Stimulated activated memory B cell treated with anti-CD40 and anti-IgM and Interleukin-4, amounts not matched to agents 10 μg/mL and 1 μg/mL and 100 μg/mL, for 72 hours (primary cell): ENCODE measurements at places on chromosomes 11 and 22.
A peak's percentile ranks its signal among the peaks of the same experiment; 100 is the strongest.

DNA sequence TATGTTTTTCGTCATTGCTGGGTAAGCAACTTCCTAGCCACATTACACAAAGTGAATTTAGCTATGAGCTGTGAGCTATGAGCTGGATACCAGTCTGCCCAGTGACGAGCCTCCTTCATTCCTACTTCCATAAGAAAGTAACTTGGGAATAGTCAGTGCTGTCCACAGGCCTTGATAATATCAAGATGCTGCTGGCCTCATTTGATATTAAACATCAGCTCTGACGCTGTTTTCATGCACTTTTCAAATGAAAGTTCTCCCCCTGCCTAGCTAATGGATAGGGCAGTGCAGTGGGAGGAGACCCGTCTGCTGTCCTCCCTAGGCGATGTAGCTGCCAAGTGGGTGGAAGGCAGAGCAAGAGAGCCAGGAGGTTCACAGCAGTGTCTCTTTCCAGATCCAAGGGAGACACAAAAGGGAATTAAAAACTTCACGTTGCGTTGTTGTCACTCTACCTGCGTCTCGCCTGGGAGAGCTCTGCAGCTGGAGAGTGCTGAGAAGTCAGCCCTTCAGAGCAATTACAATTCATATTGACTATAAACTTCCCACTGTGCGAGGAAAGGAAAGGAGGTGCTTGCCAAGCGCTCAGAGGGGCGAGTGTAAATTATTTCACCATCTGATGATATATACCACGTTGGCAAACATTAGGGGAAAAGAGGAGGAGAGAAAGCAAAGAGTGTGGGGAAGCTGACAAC is 861.4 kb downstream of the NTM start:
- no peaks in the 10 kb centered on the region for H3K4me1 ChIP-seq
- no peak overlapping the region for H3K4me3 ChIP-seq
- H3K27ac ChIP-seq: no peak overlapping the region
- no peak for ATAC-seq
- no peaks in the 10 kb centered on the region for H3K27me3 ChIP-seq

DNA sequence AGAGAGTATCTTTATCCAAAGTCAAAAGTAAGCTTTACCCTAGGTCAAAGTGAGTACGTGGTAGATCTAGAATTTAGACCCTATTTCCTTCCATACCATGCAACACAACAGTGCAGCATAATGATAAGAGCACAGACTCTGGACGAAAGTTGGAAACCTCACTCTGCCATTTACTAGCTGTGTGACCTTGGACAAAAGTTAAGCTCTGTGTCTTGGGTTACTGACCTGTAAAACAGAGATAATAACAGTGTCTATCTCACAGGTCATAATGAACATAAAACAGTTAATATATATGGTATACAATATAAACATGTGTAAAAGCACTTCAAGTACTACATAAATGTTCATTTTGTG is 13.6 kb upstream of the CHRNA10 start:
- no peak overlapping the region for H3K27ac ChIP-seq
- no peaks in the 10 kb centered on the region for H3K4me1 ChIP-seq
- H3K27me3 ChIP-seq: no peaks in the 10 kb centered on the region
- ATAC-seq: no peak
- H3K4me3 ChIP-seq: no peak overlapping the region
- peaks cover 63% of the 10 kb centered on the region for H3K36me3 ChIP-seq

DNA sequence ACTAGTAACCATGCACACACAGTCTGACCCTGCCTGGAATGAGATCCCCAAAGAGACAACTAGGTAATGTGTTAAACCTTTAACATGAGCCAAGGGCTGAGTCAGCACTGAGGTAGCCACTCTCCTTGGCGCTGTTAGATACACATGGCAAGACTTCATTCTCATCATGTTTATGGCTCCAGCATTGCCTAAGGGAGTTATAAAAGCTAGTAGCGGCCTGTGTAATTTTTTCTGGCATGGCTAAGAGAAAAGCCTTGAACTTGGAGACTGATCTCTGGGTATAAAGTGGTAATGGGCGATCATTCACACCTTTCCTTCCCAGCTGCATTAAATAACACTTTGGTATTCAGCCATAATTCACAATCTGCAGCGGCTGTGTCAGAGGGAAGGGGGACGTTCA is 779.7 kb upstream of the LRRC4C start:
- H3K27me3 ChIP-seq: no peaks in the 10 kb centered on the region
- no peak overlapping the region for H3K4me3 ChIP-seq
- no peak for ATAC-seq
- H3K36me3 ChIP-seq: no peaks in the 10 kb centered on the region

DNA sequence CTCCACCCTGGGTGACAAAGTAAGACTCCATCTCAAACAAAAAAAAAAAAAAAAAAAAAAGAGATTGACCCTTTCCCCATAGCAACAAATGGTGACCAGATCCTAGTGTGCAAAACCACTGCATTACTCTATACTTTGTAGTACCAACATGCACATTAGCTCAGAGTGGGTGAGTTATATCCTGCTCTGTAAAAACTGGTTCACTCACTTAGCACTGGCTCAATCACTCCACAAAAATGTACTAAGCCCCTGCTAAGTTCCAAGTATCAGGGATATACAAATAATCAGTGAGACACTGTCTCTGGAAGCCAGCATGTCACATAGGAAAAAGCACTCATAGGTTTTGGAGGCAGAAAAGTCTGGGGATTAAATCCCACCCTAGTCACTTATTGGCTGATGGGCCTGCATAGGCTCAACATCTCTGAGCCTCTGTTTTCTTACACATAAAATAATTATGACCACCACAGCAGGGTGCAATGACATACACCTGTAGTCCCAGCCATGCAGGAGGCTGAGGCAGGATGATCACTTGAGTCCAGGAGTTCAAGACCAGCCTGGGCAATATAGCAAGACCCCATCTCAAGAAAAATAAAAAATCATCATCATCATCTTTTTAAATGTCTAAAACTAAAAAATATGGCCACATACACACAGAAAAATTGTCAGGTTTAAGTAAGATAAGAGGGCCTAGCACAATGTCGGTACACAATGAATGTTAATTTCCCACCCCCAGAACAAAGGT is 11.9 kb downstream of the FAM168A start:
- ATAC-seq: no peak
- H3K36me3 ChIP-seq: peaks cover 12% of the 10 kb centered on the region
- H3K4me1 ChIP-seq: peaks cover 10% of the 10 kb centered on the region
- no peak overlapping the region for H3K4me3 ChIP-seq
- H3K27me3 ChIP-seq: no peaks in the 10 kb centered on the region

DNA sequence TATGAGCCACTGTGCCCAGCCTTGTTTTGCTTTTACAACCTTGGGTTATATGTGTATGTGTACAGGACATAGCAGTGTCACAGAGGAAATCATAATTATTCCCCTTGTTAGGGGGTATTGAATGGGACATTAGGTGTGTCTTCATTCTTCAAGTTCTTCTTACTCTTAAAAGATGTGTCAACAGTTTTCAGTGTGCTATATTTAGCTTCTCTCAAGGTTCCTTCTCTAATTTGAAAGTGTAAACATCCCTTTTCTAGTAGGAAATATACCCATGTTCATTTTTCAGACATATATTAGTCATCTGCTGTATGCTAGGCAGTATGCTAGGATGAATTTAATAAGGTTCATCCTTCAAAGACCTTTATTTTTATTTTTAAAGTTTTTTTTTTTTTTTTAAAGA is 17.1 kb downstream of the PCF11 start:
- H3K27ac ChIP-seq: no peak overlapping the region
- H3K27me3 ChIP-seq: no peaks in the 10 kb centered on the region
- H3K36me3 ChIP-seq: peaks cover 52% of the 10 kb centered on the region
- H3K4me1 ChIP-seq: peaks cover 67% of the 10 kb centered on the region
- ATAC-seq: peak; percentile 64

DNA sequence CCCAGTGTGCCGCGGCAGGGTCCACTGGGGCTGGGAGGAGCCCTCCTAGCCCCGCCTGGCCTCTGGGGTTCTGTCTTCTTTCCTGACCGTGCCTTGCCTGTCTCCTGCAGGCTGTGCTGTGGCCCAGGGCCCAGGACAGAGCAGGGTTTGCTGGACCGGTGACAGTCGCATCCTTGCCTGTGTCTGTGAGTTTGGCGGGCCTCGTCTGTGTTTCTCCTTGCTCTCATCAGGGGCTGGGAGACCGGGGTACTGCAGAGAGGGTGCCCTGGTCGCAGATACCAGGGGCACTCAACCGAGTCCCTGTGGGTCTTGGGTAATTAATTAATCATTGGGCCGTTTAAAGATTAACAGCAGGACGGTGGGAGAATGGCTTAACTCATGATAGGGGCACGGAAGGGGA is 29.9 kb downstream of the RPL3 start:
- no peak for ATAC-seq
- H3K27ac ChIP-seq: no peak overlapping the region
- no peak overlapping the region for H3K4me3 ChIP-seq
- peaks cover 6% of the 10 kb centered on the region for H3K36me3 ChIP-seq

DNA sequence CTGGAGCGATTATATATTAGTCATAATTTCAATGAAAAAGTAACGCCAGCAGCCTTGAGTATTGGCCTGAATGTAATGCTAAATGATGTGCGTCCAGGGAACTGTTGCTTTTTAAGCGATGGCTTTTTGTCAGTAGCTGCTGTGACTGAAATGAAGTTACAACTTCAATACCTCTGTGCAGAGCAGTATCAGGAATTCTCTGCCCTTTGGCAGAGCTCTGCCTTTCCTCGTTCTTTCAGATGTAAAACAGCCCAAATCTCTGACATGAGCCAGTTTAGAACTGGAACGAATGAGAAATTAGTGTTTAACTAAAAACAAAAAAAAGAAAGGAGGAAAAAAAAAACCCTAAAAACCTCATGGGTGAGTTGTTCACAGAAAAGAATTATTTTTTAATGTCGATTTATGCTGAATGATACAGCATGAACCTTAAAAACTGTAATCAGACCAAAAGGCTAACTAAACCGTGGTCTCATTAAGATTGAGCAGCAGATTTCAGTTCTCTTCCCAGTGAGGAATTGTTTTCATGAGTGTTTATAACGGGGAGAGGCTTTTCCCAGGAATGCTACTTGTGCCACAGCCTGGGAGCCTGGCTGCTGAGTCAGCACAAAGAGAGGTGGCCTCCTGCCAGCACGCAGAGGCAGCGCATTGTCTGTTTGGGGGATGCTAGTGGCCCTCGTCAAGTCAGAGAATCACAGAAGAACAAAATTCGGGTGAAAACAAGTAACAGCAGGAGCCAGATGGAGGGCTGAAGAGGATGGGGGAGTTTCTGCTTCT is 146.2 kb upstream of the RASSF10 start:
- H3K36me3 ChIP-seq: no peaks in the 10 kb centered on the region
- peaks cover 9% of the 10 kb centered on the region for H3K4me1 ChIP-seq
- H3K4me3 ChIP-seq: no peak overlapping the region

GRCh38 chr22:48888466-48889208 is 939.0 kb downstream of the BRD1 start:
- H3K4me1 ChIP-seq: no peaks in the 10 kb centered on the region
- H3K27ac ChIP-seq: no peak overlapping the region
- H3K4me3 ChIP-seq: no peak overlapping the region

GRCh38 chr11:107590460-107591377 is at the start of gene ELMOD1:
Gene ELMOD1 (plus strand): TSS chr11:107591147. CDS start chr11:107618190, 27,043 bp downstream.
- peak within 1 kb of the TSS; percentile 85 for H3K4me3 ChIP-seq
- H3K36me3 ChIP-seq: no peaks in the 10 kb centered on the region
- ATAC-seq: peak; percentile 67
- peaks cover 27% of the 10 kb centered on the region for H3K4me1 ChIP-seq

- no peak overlapping the region for H3K27ac ChIP-seq
- H3K4me1 ChIP-seq: no peaks in the 10 kb centered on the region
- no peak overlapping the region for H3K4me3 ChIP-seq
- no peak for ATAC-seq
- H3K27me3 ChIP-seq: no peaks in the 10 kb centered on the region
These were observed 5.3 kb upstream of the OR52M1 start for GRCh38 chr11:4539603-4540219.

DNA sequence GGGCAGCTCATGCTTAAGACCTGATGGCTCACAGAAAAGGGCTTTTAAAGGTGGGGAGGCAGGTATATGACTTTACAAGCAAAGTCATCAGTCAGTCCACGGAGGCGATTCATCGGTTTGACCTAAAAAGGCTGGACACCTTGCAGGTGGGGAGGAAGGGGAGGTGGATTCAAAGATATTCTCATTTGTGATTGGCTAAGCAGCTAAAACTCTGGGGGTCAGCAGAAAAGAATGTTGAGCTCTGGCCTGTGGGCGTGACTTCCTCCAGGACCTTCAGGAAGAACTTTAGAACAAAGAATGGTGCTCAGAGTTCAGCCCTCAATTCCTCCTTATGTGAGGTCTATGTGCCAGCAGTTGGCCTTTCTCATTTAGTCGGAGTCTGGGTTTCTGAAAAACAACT is 78.3 kb upstream of the LMO1 start:
- no peak overlapping the region for H3K4me3 ChIP-seq
- peaks cover 37% of the 10 kb centered on the region for H3K4me1 ChIP-seq
- H3K36me3 ChIP-seq: no peaks in the 10 kb centered on the region
- no peak for ATAC-seq
- H3K27ac ChIP-seq: no peak overlapping the region

DNA sequence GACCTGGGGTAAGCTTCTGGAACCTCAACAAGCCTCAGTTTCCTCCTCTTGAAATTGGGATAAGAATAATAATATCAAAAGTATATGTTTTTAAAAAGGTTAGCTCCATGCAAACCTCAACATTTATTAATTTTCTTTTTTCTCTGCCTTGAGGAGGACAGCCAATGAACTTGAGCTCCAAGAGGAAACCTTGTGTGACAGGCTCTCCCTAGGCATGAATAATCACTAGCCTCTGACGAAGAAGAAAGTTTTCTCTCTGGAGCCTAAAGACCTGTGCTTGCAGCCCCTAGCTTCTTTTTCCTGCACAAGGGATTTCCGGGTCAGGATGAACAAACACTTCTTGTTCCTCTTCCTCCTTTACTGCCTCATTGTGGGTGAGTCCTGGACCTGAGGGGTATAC is at the start of gene PATE3:
TSS of gene PATE3 (plus strand) at position 301 of the 400 bp plus-strand sequence. CDS start at position 326, 25 bp downstream.
- no peak within 1 kb of the TSS for H3K27ac ChIP-seq
- H3K36me3 ChIP-seq: no peaks in the 10 kb centered on the region
- no peak within 1 kb of the TSS for H3K4me3 ChIP-seq

GRCh38 chr11:68028802-68029545 is 1.5 kb upstream of the NDUFS8 start:
- H3K36me3 ChIP-seq: peaks cover 20% of the 10 kb centered on the region
- peaks cover 39% of the 10 kb centered on the region for H3K4me1 ChIP-seq
- peak overlapping the region; percentile 88 for H3K4me3 ChIP-seq
- H3K27me3 ChIP-seq: no peaks in the 10 kb centered on the region
- ATAC-seq: no peak
- H3K27ac ChIP-seq: peak overlapping the region; percentile 93

- peaks cover 16% of the 10 kb centered on the region for H3K36me3 ChIP-seq
- H3K4me3 ChIP-seq: no peak overlapping the region
- no peak overlapping the region for H3K27ac ChIP-seq
- H3K27me3 ChIP-seq: no peaks in the 10 kb centered on the region
- no peaks in the 10 kb centered on the region for H3K4me1 ChIP-seq
These were observed 14.3 kb downstream of the CLDN5 start for GRCh38 chr22:19509923-19510322.

DNA sequence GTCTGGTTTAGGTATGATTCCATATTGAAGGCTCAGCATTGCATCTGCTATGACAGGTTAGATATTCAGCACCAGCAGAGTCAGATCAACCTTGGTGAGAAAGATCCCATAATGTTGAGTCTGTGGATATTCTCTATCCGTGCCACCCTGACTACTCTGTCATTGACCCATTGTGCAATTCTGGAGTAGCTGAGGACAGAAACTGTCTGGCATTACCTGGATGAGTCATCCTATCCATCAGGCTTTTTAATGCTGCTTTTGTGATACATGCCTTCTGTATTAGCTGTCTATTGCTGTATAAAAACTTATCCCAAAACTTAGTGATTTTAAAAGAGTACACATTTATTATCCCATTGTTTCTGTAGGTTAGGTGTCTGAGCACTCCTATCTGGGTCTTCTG is 189.1 kb upstream of the FAT3 start:
- H3K4me1 ChIP-seq: no peaks in the 10 kb centered on the region
- no peak overlapping the region for H3K4me3 ChIP-seq
- no peak overlapping the region for H3K27ac ChIP-seq
- H3K27me3 ChIP-seq: no peaks in the 10 kb centered on the region
- H3K36me3 ChIP-seq: no peaks in the 10 kb centered on the region
